ENCODE measurements at places on chromosomes 7 and 10.

- no peak for DNase-seq
These were observed 112.4 kb upstream of the JAZF1 start for GRCh38 chr7:28292834-28293526.

DNA sequence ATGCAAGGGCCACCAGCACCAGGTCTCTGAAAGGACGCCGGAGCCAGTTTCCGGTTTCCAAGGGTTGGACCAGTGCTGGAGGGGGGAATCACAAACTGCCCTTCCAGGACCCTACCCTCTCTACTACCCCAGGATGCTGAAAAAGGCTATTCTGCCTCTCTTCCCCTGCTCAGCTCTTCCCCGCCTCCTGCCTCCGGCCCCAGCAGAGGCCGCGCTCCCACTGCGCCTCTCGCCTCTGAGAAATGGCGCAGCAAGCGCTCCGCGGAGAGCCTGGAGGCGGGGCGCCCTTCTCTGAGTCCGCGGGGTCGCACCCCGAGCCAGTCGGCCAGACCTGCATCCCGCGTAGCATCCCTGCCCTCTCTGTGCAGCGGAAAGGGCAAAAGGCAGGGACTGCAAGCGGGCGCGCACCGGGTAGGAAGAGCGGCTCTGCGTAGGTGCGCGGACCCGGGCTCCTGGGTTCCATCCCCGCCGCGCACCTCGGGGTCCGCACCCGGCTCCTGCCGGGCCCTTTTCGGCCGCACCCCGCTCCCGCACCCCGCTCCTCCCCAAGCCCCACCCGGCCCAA, 476 bp upstream of the RET start:
- no peak for DNase-seq

DNA sequence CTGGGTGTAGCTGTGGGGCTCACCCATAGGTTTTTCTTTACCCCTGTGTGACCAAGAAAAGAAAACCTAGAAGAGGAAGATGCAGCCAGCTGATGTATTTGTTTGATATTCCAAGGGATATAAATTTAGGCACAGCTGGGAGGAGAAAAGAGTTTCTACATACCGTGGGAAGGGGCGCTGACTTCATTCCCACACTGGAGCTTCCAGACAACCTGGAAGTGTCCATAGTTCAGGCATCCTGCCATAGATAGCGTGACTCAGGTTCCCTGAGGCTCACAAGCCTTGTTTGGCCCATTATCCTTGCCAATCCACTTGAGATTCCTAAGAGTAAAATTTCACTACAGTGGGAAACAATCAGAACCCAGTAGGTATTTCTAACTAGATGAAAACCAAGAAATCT, 371.7 kb upstream of the NRP1 start:
- DNase-seq: no peak

GRCh38 chr7:8121243-8121642, 140.7 kb downstream of the ICA1 start:
- DNase-seq: no peak

- no peak for DNase-seq
These were observed 113.4 kb downstream of the SEM1 start for GRCh38 chr7:96596120-96596826.

DNA sequence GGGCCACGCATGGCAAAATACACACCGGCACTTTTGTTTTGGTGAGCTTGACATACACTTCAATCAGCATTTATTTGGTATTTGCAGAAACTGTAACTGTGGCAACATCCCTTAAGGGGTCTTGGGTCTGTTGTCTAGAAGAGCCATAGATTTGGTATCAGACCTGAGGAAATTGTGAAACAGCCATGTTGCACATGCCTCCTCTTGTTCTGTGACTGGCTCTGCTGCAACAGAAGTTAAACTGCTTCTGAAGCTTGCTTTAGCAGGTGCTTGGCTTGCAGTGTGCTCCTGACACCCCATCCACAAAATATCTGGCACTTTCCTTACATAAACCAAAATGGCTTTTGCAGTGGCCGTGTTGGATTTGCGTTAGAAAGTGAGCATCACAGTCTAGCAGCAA, 247.3 kb downstream of the GATA3 start:
- DNase-seq: no peak

DNA sequence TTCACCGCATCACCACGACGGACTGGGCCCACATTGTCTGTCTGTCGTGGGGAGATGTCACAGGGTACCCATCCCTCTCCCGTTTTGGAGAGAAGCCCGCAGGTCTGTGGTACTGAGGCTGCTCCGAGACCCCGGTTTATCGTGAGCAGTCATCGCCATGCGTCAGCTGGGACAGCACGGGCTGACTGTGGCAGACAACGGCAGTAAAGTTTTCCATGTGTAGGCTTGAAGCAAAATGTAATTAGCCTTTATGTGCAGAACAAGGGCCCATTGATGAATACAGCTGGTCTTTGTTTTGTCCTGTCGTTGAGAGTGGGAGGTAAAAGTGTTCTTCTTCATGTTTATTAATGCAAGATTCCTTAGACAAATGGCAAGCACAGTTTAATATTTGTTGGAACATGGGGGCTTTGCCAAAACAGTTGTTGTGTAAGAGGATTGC, 167.4 kb upstream of the SH2B2 start:
- DNase-seq: no peak

DNA sequence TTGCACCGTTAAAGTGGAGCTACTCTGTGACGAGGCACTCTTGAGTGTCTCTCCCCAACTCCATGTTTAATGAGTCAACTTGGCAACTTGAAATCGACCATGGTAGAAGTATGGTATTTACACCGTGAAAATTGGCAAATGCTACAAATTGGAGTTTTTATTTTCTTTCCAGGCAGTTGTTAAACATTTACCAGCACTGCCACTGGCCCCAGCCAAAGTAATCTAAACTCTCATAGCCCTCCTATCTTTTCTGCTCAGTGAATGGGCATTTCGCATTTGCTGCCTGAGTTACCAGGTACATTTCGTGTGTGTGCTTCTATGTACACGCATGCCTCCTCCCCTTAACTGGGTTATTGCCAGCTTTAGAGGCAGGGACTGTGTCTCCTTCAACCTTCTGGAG, 83.3 kb downstream of the NHLRC2 start:
- no peak for DNase-seq

DNA sequence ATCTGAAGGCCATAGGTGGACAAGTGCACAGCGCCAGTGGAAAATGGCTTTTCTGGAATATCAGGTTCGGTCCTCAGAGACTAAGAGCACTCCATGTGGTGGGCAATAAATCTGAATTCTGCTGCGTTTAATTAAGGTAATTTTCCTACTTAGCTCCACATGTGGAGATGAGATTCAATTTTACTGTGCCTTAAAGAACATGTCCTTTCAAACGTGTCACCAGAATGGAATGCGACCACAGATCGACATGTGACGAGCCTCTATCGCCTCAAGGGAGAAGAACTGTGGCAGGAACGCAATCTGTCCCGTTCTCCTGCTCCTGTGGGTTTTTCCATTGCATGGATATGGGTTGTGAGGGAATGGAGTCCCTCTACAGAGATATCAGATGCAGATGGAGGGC, 205.3 kb upstream of the ZNF32 start:
- no peak for DNase-seq

DNA sequence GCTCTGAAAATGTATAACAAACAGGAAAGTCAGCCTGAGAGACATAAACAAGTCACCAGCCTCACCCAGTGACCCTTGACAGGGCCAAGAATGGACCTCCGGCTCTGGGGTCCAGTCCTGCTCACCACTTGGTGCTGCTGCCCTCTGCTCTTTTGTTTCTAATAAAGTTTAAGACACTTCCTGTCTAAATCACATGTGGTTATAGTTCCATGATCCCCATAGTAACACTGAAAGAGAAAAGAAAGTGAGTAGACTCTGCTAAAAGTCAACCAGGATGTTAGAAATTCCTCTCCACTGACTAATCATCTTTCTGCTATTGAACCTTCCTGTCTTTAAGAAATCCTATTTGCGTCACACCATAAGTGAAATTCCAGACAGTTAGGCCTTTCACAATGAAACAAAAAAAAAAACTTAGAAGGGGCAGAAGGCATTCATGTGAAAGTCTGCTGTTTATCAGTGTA, 179.2 kb upstream of the BET1 start:
- DNase-seq: no peak

GRCh38 chr7:139777133-139777891, 486 bp downstream of the HIPK2 start:
- peak; percentile 41 for DNase-seq

DNA sequence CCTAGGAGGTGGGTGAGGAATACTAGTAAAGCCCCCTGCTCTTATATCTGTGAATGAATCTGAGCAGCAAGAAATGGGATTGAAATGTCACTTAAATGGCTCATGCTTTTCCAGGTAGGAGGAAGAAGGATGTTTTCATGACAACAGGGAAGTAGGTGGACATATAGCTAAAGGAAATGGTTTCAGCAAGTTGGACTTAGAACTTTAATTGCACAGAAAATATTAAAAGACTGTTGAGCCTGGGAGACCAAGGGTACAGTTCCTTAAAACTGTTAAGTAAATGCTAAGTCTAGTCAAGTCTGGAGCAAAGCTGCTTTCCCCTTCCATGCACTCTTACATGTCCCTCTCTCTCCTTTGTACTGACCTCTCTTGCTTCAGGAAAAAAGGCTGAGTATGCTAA, 301.3 kb downstream of the HGF start:
- DNase-seq: no peak

DNA sequence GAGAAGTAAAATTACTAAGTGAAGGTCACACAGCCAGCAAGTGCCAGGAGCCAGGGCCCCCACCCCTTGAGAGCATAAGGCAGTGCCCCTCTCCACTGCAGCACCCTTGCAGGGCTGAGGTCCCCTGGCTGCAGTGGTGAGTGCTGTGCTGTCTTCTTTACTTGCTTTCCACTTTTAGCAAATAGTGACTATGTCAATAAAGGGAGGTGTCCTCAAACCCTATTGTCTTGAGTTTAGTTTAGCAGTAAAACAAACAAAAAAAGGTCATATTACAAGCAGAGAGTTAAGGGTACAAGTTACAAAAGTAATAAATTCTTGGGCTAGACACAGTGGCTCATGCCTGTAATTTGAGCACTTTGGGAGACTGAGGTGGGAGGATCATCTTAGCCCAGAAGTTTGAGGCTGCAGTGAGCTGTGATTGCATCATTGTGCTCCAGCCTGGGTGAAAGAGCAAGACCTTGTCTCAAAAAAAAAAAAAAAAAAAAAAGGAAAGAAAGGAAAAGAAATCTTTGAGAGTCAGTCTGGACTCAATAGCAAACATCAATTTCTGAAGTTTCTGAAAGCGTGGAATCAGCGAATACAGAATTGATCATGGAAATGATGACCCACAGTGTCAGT, 39.0 kb upstream of the KIF5B start:
- DNase-seq: no peak

- no peak for DNase-seq
These were observed 1.1 kb downstream of the AIFM2 start for GRCh38 chr10:70131560-70131937.

GRCh38 chr10:100743626-100744135, 1.7 kb upstream of the PAX2 start:
- DNase-seq: peak; percentile 76

DNA sequence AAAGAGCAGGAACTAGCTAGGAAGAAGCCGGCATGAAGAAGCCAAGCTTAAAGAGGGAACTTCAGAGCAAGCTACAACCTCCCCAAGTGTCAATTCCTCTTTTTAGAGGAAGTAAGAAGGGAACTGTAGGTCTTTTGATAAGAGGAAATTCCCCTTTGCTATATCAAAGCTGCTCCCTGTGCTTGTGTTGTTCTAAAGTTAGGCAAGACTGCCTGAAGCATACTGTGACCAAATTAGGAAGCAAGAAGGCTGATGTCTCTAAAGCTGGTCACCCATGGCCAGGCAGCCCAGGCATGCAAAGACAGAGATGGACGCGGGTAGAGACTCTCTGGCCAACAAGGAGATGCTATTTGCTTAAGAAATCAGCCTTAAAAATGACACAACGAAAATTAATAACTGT, 87.9 kb downstream of the RNF216 start:
- peak; percentile 81 for DNase-seq

DNA sequence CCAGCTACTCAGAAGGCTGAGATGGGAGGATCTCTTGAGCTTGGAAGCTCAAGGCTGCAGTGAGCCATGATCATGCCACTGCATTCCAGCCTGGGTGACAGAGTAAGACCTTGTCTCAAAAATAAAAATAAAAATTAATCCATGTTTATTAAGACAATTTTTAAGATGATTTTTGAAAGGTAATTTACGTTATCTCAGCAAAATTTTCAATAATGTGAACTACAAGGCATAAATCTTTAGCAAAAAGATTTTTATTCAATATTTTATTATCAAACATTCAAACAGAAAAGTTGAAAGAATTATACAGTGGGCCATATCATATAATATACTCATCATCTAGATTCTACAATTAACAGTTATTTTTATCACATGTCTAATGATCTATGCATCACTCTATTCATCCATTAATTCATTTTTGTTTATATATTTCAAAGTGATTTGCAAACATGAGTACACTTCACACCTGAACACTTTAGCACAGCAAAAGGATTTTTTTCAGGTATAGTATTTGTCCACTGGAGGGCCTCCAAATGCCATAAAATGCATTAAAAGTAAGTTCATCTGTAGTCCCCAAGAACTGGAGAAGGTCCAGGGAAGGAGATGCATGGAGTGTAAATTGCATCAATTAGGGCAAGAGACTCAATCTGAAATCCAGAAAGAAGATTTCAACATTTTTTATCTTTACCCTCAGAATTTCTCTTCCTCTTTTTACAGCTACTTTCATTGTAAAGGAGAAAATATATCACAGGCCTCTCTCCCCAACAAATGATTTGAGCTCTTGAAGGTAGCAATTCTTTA, 38.6 kb upstream of the RSBN1L start:
- peak; percentile 21 for DNase-seq

DNA sequence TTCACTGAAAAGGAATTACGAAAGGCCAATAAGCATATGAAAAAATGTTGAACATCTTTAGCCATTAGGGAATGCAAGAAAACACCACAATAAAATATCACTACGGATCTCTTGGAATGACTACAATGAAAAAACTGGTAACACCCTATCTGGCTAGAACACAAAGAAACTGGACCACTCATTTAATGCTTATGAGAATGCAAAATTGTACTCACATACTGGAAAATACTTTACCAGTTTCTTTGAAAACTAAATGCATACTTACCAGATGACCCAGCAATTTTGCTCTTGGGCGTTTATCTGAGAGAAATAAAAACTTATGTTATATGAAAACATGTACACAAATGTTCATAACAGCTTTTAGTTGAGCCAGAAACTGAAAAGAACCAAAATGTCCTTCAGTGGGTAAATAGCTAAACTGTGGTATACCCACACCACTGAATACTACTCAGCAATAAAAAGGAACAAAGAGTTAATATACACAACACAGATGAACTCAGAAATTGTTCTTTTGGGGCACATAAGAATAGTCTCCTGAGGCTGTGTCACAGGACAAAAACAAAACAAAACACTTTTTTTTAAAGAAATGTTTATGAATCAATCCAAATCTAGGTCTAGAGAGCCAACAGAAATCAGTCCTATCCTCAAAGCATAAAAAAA, 23.5 kb downstream of the CNOT4 start:
- no peak for DNase-seq

Measured in germinal center (tissue), 1 donor.